Left lung (tissue), 14 donors: ENCODE measurements at places on chromosomes 1 and 21.

- DNase-seq = no peak
Observed at GRCh38 chr21:37455504-37455911, 88.9 kb downstream of the DYRK1A start.

DNA sequence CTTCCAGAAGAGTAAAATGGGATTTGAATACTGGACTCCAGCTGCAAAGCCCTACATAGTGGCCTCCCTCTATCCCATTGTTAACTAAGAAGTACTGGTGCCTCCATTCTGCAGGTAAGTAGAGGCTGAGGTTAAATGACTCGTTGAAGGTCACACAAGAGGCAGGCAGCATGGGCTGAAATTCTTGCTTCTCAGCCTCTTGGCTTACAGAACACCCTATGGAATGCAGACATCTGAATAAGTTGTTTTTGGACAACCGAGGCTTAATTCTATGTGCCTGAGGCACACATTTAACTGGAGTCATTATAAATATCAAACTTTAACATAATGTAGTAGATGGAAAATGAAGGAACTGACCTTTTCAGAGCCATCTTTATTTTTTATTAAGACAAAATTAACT is 5.7 kb downstream of the DNAJC11 start:
- no peak for DNase-seq

DNA sequence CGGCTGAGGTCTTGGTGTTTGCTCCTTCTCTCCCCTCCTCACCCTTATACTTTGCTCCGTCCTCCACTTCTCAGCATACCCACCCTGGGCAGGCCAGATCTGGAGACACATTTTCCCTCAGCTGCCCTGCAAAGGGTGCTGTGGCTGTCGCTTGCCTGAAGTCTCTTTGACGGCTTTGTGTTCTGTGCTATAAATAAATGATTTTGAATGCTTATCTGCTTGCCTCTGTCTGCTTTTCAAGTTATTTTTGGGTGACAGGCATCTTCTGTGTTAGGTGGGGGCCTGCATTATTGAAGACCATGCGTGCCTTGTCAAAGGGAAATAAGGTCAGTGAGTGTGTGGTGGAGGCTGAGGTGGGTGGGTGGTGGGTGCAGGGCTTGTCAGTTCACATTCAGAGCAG is 66.9 kb upstream of the KCND3 start:
- DNase-seq = no peak

DNA sequence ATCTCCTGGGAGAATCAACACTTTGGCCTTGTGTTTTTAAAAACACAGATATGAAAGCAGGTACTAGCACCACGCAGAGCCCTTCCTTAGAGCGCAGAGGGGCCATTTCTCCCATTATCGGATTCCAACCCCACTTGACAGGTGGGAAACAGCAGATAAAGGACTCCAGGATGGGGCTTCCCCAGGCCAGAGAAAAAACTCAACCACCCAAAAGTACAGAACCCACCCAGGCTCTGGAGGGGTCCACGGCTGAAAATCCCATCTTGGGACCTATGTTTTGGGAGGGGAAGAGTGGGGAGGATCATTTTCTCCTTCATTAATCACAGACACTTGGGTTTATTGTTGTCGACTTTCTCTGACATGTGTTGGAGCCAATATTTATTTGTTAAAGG is 27.1 kb upstream of the COL18A1 start:
- DNase-seq = no peak

- DNase-seq = no peak
Observed at GRCh38 chr1:229578168-229579058, 19.9 kb upstream of the ABCB10 start.

DNA sequence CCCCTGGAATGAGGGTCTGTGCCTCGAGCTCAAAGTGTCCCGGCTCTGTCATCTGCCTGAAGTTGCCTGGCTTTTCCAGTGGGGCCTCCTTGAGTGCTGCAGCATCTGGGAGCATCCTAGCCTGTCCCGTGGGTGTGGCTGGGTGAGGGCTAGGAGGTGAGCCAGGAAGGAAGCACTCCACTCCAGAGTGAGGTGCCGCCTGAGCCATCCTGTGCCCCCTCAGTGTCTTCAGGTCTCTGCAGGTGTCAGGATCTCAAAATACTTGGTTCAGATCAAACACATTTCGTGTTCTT is 11.5 kb downstream of the IBA57 start:
- DNase-seq = no peak

DNA sequence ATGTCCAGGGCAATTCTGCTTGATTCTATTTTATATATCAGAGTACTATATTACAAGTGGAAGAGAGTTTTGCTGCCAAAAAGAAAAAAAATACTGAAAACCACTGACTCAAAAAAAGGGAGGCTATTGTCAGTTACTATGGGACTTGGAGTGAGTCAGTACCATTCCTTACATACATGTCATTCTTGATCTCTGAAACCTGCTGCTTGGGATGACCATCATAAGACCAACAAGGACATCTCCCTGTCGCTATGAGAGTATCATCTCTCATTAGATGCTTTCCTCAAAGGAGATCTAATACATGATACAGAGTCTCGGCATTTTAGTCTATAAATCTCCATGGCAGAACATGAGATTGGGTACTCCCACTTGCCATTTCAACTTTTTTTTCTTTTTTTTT is 11.8 kb upstream of the INPP5B start:
- no peak for DNase-seq

- DNase-seq = no peak
Observed at GRCh38 chr1:104468282-104468681, 718.6 kb downstream of the AMY1C start.

DNA sequence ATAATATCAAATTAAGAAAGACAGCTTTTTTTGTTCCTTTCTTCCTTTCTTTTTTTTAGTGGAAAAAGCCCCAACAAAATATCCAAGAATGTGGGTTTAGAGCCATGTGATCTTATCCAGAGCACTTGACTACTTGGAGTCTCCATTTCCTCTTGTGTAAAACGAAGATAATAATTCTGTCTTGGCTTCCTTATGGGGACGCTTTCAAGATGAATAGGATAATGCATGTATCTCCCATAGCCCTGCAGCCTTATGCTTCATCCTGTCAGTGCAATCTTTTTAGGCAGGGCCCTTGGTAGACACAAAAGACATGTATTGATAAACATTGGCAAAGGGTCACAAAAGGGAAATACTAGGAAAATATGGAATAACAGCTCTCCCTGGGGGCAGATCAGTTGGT is 34.8 kb downstream of the ZBTB18 start:
- DNase-seq = no peak

GRCh38 chr1:156086256-156086662 is 4.0 kb upstream of the MEX3A start:
- DNase-seq = no peak

GRCh38 chr21:21715266-21715969 is 717.2 kb downstream of the NCAM2 start:
- DNase-seq = no peak

DNA sequence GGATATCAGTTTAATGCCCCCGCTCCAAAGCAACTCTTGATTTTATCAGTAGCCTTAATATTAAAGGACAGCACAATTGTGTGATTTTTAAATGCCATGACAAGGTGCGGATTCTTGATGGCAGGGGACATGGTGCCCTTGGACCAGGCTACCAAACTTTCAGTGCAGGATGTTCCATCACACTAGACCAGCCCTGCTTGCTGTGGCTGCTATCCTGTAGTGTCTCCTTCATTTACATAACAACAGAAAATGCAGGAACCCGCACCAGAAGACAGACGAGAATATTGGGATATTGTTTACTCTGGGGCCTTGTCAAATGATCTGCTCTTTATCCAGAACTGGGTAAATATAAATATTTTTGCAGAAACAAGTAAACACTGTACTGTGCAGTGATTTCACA is 229.3 kb upstream of the PKN2 start:
- DNase-seq = no peak

GRCh38 chr1:30508175-30508448 is 215.3 kb downstream of the MATN1 start:
- no peak for DNase-seq

DNA sequence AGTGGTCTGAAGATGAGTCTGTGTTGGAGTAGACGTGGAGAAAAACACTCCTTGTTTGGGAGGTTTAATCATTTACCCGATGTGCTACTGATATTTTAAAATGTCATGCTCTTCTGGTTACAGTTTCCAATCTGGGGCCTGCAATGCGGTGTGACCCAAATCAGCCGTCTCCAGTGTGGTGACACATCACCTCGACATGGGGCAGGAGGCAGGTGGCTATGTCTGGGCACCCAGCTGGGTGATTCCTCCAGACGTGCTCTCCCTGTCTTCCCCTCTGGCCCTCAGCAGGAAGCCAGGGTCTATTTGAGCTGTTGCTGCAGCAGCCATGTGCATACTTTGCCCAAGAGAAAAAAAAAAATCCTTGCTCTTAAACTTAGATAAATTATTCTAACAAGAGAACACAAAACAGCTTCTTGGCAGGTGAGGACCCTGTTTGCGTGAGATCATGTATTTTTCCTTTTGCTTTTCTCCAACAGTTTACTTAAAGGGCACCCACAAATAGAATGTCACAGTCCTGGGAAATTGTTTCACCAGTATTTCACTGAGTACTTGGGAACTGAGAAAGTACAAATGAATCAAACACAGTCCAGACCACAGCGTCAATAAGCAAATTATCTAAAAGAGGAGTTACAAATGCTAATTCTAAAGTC is 38.9 kb upstream of the MAP10 start:
- no peak for DNase-seq

DNA sequence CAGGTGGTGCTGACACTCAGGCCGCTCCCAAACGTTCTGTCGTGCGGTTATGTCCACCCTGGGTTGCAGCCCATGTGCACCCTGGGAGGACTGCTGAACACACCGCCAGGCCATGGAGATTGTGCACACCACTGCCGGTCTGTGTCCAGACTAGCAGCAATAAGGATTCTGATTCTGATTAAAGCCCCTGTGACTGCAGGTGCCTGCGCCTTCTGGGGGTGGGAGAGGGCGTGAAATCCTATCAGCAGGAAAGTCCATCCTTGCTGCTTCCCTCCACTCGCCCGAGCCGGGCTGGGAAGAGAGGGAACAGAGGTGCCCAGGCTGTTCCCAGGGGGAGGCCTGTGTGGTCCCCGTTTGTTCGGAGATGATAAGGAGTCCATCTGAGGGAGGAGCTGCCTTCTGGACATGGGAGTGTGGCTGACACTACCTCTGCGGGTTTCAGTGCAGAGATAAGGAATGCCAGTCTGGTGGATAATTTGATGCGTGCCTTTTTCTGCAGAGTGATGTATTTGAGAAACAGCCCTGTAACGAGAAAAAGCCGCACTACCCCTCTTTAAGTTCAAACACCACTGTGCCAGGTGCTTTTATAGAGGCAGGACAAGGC is 41.2 kb downstream of the BACE2 start:
- DNase-seq = no peak

GRCh38 chr1:56507925-56508522 is 71.3 kb downstream of the PLPP3 start:
- no peak for DNase-seq

GRCh38 chr1:220804202-220804586 is 17.5 kb downstream of the MTARC1 start:
- no peak for DNase-seq

GRCh38 chr1:5721634-5722215 is 270.5 kb downstream of the NPHP4 start:
- DNase-seq = no peak
